ENCODE measurements at places on chromosomes 3 and 15.

- no peak for DNase-seq
These were observed 5.8 kb upstream of the DBR1 start for GRCh38 chr3:138180375-138181029.

DNA sequence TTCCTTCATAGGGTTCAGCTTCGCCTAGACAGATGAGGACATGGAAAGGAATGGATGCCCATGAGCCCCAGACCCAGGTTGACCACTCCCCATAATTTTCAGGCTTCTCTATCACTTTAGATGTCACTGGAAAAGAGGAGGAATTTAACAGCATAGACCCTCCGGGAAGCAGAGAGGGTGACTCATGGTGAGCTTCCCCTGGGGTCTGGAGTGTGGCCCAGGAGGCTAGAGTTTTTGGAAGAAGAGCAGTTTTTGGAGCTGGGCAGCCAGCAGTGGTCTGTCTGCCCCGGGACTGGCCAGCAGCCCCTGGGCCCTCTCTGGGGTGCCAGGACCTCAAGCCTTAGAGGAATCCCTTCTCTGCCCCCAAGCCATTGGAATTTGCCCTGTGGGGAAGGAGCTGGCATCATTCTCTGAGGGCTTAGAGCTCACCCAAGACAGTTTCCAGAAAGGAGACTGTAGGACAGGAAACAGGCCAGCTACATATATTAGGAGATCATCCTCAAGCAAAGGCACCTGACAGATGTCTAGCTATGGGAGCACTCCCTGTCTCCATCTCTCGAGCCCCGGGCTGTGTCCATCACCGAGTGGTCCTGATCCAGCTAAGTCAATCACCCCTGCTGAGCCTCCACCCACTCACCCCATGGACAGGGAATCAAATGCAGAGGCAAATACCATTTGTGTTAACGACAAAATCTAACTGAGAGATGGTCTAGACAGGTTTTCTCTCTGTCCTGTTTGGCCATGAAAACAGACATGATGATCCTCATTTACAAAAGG is 67.3 kb downstream of the MEGF11 start:
- no peak for DNase-seq

DNA sequence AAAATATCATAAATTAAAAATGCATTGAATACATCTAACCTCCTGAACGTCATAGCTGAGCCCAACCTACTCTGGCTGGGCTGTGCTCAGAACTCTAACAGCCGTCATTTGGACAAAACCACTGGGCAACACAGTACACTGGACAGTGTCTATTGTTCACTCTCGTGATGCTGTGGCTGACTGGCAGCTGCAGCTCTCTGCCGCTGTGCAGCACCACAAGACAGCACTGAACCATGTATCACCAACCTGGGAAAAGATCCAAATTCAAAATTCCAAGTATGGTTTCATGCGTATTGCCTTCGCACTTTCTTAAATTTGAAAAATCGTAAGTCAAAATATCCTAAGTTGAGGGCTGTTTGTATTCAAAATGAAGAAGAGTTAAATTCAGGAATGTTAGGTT is 145.1 kb upstream of the CNTN4 start:
- no peak for DNase-seq

DNA sequence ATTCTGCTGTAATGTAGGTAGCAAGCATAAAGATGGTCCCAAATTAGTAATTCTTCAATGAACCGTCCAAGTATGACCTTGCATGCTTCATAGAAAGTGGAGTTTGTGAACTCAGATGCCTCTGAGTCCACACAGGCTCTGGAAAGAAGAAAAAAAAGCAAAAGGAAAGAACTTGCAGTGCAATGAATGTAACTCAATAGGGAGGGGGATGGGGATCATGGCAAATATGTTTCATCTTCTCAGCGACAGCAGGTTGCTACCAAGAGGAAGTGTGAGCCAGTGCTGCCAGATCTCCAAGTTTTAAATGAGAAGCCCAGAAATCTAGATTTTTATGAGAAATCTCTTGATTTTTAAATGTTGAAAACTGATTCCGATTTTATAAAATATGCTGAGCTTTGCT is 50.3 kb downstream of the IL20RB start:
- DNase-seq: no peak

- no peak for DNase-seq
These were observed 15.0 kb downstream of the PTH1R start for GRCh38 chr3:46892285-46893145.

DNA sequence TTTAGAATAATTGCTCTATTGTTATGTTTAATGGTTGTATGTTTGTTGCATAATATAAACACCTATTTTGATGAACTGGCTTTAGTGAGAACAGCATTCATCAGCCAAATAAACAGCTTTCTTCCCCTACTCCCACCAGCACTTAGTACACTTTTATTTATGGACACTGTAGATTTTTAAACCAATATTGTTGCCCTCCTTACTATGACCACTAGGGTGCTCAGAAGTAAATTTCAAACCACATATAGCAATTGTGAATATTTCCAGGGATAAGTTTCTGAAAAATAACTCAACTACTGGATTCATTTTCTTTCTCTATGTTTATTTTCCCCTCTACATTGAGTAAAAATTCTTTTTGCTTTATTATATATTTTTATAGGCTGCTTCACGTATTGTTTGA is 84.7 kb upstream of the PTX3 start:
- DNase-seq: no peak

GRCh38 chr3:65922441-65922840 is 116.3 kb downstream of the MAGI1 start:
- DNase-seq: no peak

GRCh38 chr3:121916189-121916588 is 22.0 kb downstream of the SLC15A2 start:
- no peak for DNase-seq

DNA sequence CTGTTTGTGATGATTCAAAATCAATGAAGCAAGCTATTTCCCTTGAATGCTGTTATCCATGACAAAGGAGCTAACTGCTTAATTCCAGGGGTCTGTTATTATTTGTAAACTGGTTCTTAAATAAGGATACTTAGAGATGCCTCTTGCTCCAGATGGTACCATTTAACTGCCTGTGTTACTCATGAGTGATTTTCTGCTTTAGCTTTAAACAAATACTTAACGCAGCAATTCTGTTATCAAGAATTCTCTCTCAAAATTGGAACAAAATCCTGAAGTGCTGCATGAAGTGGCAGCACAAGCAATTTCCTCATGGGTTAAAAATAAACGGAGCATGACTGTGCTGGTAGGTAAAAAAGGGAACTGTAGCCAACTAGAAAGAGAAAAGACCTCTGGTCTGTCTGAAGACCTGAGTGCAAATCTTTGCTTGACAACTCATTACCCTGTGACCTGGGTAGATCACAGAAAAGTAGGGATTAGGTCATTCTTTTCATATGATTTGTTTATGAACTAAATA is 62.5 kb upstream of the GBE1 start:
- DNase-seq: no peak

- no peak for DNase-seq
These were observed 4.9 kb downstream of the IL17RD start for GRCh38 chr3:57160076-57160764.

- no peak for DNase-seq
These were observed 79.4 kb upstream of the THBS1 start for GRCh38 chr15:39501366-39502081.

DNA sequence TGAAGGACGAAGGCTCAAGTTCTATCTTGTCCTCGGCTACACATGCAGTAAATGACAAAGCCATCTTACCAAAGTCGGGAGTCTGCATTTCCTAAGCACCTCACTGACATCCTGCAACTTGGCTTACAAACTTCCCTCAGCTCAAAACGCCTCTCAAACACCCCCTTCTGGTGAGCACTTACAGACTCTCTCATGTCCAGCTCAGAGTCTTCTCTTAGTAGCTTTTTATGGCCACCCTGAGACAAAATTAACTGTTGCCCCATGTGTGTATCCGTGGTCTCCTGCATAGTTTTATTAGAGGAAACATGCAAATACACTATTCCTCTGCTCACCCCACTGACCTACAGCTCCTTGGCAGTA is 819.7 kb downstream of the FHIT start:
- DNase-seq: no peak

- no peak for DNase-seq
These were observed 5.5 kb upstream of the NR2E3 start for GRCh38 chr15:71804695-71805470.

- DNase-seq: no peak
These were observed 60.0 kb downstream of the PLOD2 start for GRCh38 chr3:146100825-146101444.

- DNase-seq: no peak
These were observed 22.4 kb downstream of the SPTSSB start for GRCh38 chr3:161348796-161349400.

DNA sequence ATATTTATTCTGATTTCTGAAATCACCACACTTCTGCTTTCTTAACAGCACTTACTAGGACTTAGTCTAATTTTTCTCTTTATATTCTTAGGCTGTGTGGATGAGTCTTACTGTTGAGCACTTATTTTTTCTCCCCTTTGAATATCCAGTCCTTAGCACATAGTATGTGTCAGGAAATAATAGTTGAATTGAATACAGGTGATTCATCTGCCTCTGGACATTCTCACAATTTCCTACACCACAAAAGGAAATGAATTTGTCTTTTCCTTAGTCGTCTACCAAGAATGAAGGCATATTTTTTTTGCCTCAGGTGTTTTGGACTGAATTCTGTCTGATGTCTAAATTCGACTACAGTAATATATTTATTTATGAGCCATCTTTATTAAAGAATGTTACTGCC is 204.2 kb downstream of the GHSR start:
- no peak for DNase-seq

DNA sequence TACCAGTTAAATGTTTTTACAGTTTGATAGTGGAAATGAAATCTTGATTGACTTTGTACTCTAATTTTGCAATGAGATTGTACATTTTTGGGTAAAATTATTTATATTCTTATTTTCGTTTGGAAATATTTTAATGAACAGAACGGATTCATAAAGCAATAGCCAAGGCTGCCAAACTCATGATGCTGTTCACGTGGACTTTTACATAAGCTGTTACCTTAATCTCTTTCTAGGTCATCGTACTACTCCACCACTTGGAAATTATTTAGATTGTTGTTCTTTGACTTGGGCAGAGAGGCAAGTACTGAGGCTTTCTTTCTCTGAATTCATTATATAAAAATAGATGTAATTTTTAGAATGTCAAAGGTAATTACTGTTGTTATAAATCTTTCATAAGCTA is 16.2 kb downstream of the SYNPR start:
- DNase-seq: no peak

GRCh38 chr3:10224794-10225665 is 23.2 kb upstream of the TATDN2 start:
- DNase-seq: no peak

All from stimulated activated CD4-positive, alpha-beta T cell treated with anti-CD3 and anti-CD28 coated beads, Interleukin-1b, Interleukin-23, amount 100 ng/mL, for 1 hour (primary cell).